H1 (cell line): ENCODE measurements at places on chromosomes 1 and 21. TPM values are rescaled to one million over a fixed set of nuclear protein-coding genes. Genes with fewer than 3 reads are reported as not detected.

GRCh38 chr1:172089768-172090510, 248.6 kb downstream of the DNM3 start:
- peak; percentile 57 for DNase-seq
- H3K4me3 ChIP-seq: no peak overlapping the region
- H3K27ac ChIP-seq: no peak overlapping the region
- H3K36me3 ChIP-seq: no peaks in the 10 kb centered on the region
- H3K4me1 ChIP-seq: no peaks in the 10 kb centered on the region
- no peaks in the 10 kb centered on the region for H3K27me3 ChIP-seq

DNA sequence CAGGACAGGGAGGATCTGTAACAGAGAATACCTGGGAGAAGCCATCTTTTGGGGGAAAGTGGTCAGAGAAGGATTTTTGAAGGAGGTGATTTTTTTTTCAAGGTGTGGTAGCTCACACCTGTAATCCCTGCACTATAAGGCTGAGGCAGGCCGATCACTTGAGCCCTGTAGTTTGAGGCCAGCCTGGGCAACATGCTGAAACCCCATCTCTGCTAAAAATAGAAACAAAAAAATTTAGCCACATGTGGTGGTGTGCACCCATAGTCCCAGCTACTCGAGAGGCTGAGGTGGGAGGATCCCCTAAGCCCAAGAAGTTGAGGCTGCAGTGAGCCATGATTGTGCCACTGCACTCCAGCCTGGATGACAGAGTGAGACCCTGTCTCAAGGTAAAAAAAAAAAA, 67.4 kb upstream of the ARTN start:
- H3K36me3 ChIP-seq: no peaks in the 10 kb centered on the region
- no peak for DNase-seq
- no peaks in the 10 kb centered on the region for H3K27me3 ChIP-seq
- H3K4me3 ChIP-seq: no peak overlapping the region

DNA sequence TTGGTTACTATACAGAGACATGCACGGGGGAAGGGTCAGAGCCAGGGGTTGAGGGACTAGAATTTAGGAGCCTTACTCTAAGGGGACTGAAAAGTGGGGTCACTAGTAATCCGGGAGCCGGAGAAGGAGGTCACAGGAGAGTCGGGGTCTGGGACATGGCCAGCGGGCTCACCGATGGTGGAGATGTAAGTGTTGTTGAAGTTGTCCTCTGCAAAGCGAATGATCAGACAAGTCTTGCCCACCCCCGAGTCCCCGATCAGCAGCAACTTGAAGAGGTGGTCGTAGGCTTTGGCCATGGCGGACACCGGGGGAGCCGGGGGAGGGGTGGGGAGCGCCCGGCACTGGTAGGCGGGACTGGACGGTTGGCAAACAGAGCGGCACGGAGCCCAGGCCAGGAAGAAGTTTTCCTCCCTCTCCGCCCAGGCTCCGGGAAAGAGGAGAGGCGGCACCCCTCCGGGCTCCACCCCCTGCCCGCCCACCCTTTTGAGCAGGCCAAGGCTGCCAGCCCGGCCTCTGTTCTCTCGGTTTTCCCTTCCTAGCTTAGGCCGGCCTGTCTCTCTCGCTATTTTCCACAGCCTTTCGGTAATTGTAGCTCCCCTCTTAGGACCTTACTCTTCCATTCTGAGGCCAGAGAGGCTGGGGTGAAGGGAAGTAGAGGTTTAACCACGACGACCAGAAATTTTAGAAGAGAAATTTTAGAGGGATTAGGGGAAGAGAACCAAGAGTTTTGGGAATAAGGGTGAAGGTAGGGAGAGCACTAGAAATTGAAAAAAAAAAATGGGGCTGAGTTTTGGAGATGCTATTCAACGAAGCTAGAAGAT, at the start of gene RAB13:
Gene RAB13, minus strand, starts transcription at position 399 of the 821 bp plus-strand sequence. Its CDS starts 103 bp downstream, at position 296.
- H3K4me3 ChIP-seq: peak within 1 kb of the TSS; percentile 93
- H3K27ac ChIP-seq: peak within 1 kb of the TSS; percentile 74
- H3K27me3 ChIP-seq: no peaks in the 10 kb centered on the region
- H3K4me1 ChIP-seq: peaks cover 10% of the 10 kb centered on the region; the same call in 1 of the 2 replicates

- H3K4me3 ChIP-seq: no peak overlapping the region
- no peaks in the 10 kb centered on the region; the same call in 1 of the 2 replicates for H3K27me3 ChIP-seq
- H3K27ac ChIP-seq: no peak overlapping the region
- H3K36me3 ChIP-seq: no peaks in the 10 kb centered on the region
- H3K4me1 ChIP-seq: peaks cover 1% of the 10 kb centered on the region; the same call in 1 of the 2 replicates
- no peak for DNase-seq
These were observed 1.0 kb upstream of the JAM2 start for GRCh38 chr21:25637851-25638659.

GRCh38 chr21:45889256-45889655, 92.3 kb upstream of the COL6A1 start:
- no peaks in the 10 kb centered on the region for H3K36me3 ChIP-seq
- no peak overlapping the region for H3K27ac ChIP-seq
- H3K4me3 ChIP-seq: no peak overlapping the region
- no peaks in the 10 kb centered on the region for H3K4me1 ChIP-seq
- no peak for DNase-seq

- no peak for DNase-seq
- no peak overlapping the region for H3K27ac ChIP-seq
- peaks cover 59% of the 10 kb centered on the region for H3K27me3 ChIP-seq
- no peaks in the 10 kb centered on the region for H3K36me3 ChIP-seq
- no peaks in the 10 kb centered on the region for H3K4me1 ChIP-seq
These were observed 59.6 kb downstream of the RNF187 start for GRCh38 chr1:228546541-228547463.

DNA sequence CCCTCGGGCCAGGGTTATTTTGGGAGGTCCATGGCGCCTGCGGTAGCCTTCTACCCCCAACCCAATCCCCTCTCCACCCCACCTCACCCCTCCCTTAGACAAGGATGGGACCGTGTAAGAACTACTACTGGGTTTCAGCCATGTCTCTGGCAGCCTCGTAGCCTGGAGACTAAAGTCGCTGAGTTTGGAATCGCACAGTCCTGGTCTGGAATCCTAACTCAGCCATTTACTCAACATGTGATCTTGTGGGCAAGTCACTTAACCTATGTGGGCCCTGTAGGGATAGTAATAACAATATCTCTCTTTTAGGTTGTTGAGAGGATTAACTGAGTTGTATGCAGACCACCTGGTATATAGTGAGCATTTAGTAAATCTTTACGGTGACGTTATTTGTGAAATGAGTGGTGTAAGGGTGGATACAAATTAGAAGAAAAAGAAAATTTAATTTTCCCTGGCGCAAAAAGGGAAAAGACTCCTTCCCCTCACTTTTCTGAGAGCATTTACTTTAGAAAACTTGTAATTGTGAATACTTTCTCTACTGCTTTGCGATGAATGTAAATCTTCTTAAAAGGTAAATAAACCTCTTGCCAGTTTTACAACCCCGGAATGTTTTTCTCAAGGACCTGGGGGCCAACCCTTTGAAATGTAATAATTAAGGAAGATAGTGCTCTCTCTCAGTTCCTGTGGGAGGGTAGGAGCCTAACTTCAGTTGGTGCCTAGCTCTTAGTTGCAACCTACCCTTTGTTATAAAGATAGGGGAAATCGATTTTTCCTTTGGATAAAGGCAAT, 615 bp upstream of the MRPS15 start:
- H3K4me3 ChIP-seq: peak overlapping the region; percentile 90
- DNase-seq: no peak
- H3K36me3 ChIP-seq: peaks cover 19% of the 10 kb centered on the region
- peaks cover 2% of the 10 kb centered on the region for H3K27me3 ChIP-seq
- H3K27ac ChIP-seq: peak overlapping the region; percentile 84
- H3K4me1 ChIP-seq: no peaks in the 10 kb centered on the region

GRCh38 chr1:35470977-35471613, 86.1 kb downstream of the KIAA0319L start:
- DNase-seq: no peak
- peaks cover 17% of the 10 kb centered on the region for H3K36me3 ChIP-seq
- H3K27ac ChIP-seq: peak overlapping the region; percentile 18; the same call in 1 of the 2 replicates
- no peaks in the 10 kb centered on the region for H3K27me3 ChIP-seq
- H3K4me3 ChIP-seq: no peak overlapping the region

DNA sequence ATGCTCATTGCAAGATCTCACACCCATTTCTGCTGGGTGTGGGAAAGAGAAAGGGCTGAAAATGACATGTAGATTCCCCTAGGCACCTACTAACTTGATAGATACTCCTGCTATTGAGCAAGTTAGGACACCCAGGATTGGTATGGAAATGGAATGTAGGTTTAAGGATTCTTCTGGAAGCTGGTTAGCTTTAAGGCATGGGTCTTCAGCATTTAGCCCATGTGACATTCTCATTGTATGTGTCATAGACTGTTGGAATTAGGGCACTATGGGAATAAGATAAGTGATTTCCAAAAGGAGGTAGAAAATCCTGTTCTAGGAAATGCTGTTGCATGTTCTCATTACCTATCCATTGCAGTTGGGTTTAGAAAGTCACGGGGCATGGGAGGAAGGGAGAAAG, 76.2 kb downstream of the DISC1 start:
- no peak overlapping the region for H3K4me3 ChIP-seq
- no peaks in the 10 kb centered on the region for H3K36me3 ChIP-seq
- H3K27me3 ChIP-seq: no peaks in the 10 kb centered on the region
- DNase-seq: no peak

GRCh38 chr1:163120372-163120771, 51.2 kb downstream of the RGS4 start:
- no peaks in the 10 kb centered on the region for H3K27me3 ChIP-seq
- no peak overlapping the region for H3K4me3 ChIP-seq
- H3K27ac ChIP-seq: no peak overlapping the region
- DNase-seq: no peak

- no peaks in the 10 kb centered on the region for H3K27me3 ChIP-seq
- no peaks in the 10 kb centered on the region for H3K36me3 ChIP-seq
- H3K4me1 ChIP-seq: peaks cover 27% of the 10 kb centered on the region
- H3K4me3 ChIP-seq: no peak overlapping the region
- no peak for DNase-seq
These were observed 38.5 kb downstream of the IER5 start for GRCh38 chr1:181126871-181127587.

DNA sequence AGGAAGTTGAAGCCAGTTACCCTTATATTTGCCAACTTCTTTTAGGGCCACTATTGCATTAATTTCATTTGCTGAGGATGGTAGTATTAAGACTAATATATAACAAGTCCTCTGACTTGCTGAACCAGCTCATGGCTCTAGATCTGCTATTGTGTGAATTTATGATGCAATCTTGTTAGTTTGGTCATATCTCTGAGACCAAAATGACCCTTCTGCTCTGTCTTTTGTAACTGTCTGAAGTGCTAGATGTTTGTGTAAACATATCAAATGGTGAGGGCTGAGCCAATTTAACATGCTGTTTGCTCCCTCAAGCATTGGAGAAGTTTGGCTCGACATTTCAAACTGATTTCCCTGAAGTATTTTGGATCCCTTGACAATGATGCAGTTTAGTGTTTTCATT, 106.9 kb upstream of the PTGFR start:
- no peaks in the 10 kb centered on the region for H3K4me1 ChIP-seq
- no peaks in the 10 kb centered on the region for H3K36me3 ChIP-seq
- no peaks in the 10 kb centered on the region for H3K27me3 ChIP-seq
- H3K4me3 ChIP-seq: no peak overlapping the region

DNA sequence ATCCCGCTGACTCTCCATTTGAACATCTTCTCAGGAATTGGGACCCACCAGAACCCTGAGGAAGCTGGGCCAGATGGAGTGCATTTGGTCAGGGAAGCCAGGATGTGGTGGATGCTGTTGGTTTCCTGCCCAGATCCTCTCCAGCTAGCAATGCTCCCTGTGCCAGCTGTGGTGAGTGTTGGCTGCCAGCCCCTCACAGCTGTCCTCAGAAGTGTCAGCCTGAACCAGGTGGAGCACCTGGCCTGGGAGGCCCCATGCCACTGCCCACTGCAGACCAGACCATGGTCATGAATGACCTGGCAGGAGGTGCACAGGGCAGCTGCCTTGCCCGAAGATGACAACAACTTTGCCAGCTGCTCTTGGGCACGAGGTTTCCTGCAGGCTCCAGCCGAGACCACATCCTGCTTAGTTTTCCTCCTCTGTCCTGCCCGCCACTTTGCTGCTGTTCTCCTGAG, 54.4 kb downstream of the PRSS38 start:
- H3K27me3 ChIP-seq: no peaks in the 10 kb centered on the region
- no peaks in the 10 kb centered on the region for H3K36me3 ChIP-seq
- DNase-seq: no peak
- no peak overlapping the region for H3K27ac ChIP-seq
- H3K4me3 ChIP-seq: no peak overlapping the region

DNA sequence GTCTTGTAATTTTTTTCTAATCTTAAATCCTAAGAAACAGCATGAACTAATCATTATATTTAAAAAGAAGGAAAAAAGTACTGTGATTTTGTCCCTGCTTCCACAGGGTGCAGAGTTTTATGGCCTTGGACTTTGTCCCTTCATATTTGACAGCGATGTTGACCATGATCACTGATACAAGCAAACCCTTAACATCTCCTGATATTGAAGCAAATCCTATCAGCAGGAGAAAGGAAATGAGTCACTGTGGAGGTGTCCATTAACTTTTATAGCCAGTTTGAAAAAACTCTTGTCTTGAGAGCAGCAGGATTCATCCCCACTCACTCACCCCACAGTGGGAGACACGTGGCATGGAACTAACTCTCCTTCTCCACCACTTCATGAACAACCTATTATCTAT, 5.1 kb upstream of the REG4 start:
- no peaks in the 10 kb centered on the region for H3K36me3 ChIP-seq
- H3K27ac ChIP-seq: no peak overlapping the region
- no peaks in the 10 kb centered on the region for H3K4me1 ChIP-seq
- no peak for DNase-seq
- no peaks in the 10 kb centered on the region for H3K27me3 ChIP-seq

DNA sequence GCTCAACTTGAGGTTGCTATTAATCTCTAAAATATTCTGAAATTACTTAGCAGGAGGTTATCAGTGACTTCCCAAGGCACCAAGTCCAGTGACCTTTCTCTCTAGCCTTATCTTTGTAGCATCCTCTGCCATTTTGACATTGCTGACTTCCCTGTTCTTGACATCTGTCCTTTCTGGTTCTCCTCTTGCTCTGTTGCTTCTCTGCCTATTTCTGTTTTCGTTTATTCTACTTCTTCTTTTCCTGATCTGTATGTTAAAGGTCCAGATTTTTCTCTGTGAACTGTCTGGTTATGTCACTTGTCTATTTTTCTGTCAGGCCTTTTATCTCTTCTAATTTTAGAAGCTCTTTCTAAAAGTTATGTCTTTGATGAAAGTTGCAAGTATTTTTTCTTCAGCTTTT, 178.8 kb downstream of the VPS13D start:
- no peaks in the 10 kb centered on the region for H3K4me1 ChIP-seq
- no peak overlapping the region for H3K4me3 ChIP-seq
- DNase-seq: no peak
- no peaks in the 10 kb centered on the region for H3K27me3 ChIP-seq
- H3K36me3 ChIP-seq: peaks cover 15% of the 10 kb centered on the region
- H3K27ac ChIP-seq: no peak overlapping the region

The MRPS21 gene
- 59.0 and 81.9 TPM in 2 replicates for polyA plus RNA-seq

The LCE1E gene
- polyA plus RNA-seq: not detected in 2 replicates

The TTC39A gene
- polyA plus RNA-seq: 4.8 and 5.8 TPM in 2 replicates

The ICOSLG gene
- 2.3 and 3.1 TPM in 2 replicates for polyA plus RNA-seq

The CD101 gene
- polyA plus RNA-seq: 1.2 and 1.5 TPM in 2 replicates

The SLC1A7 gene
- 0.03 TPM in 1 of 2 replicates, not detected in the other for polyA plus RNA-seq
